K562 (cell line): ENCODE measurements at places on chromosomes 13 and 19.

GRCh38 chr13:61728471-61728870, 312.8 kb upstream of the PCDH20 start:
- DNase-seq = no peak

GRCh38 chr13:59280297-59280696, 883.4 kb downstream of the DIAPH3 start:
- no peak for DNase-seq

GRCh38 chr13:58830841-58831240, 1199.3 kb downstream of the PCDH17 start:
- no peak for DNase-seq

DNA sequence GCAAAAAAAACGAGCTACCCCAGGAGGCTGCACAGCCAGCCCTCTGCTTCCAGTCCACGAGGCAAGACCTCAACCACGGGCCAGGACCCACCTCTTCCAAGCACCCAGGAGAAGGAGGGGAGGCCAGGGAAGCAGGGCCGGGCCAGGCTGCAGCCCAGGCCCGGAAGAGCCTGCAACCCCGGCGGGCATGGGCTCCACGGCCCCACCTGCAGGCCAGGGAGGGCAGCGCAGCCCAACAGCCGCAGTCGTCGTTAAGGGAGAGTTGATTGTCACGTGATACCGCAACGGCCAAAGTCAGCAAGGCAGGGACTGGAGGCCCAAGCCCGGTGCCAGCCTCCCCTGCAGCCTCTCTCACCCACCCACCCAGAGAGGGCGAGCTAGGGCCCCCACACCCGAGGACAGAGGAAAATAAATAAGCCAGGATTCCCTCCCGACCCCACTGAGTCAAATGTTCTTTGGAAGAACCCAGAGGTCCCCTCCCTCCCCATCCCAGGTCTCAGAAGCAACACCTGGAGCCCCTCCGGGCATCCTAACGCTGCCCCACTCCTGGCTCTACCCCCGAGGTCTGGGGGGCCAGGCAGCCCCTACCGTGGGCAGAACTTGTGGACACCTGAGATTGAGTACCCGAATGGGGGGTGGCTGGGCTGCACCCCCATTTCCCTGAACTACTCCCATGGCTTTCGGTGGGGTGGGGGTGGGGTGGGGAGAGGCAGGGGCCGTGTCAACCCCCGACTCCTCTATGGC, 5.2 kb upstream of the REXO1 start:
- peak; percentile 81 for DNase-seq

- DNase-seq = no peak
Observed at GRCh38 chr13:98026457-98026857, 73.0 kb downstream of the IPO5 start.

DNA sequence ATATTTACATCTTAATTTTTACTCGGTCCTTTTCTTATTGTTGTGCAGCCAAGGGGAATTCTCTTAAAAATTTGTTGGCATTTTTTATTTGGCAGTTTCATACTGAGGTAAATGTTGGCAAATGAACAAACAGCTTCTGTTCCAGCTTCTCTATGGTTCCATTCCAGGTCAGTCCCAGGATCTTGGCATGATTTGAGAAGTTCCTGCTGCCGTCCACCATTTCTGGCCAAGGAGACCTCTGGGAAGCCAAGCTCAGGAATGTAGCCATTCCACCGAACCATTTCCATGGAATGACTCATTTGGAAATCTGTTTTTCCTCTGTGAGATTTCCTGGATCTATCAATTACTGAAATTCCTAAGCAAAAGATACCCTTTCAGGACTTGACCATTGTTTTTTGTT, 43.9 kb downstream of the SLC10A2 start:
- DNase-seq = no peak

GRCh38 chr19:955803-956765, 28.1 kb upstream of the WDR18 start:
- DNase-seq = no peak

- no peak for DNase-seq
Observed at GRCh38 chr13:64718116-64718515, 2512.0 kb downstream of the PCDH9 start.

DNA sequence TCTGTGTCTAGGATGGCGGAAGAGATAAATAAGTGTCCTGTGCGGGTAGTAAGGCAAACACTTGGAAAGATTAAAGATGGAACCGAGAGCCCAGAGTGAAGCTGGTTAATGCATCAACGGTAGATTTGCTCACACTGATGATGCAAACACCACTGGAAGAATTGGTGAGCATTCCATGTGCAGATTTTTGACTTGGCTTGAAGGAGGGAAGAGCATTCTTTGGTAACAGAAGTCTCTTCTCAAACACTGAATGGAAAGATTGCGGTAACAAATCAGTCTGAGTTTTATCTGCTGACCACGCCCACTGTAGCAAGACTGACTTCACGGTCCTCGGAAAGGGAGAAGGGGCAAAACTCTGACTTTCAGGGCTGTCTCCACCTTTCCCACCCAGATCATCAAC, 112.5 kb downstream of the COL4A1 start:
- no peak for DNase-seq

- DNase-seq = no peak
Observed at GRCh38 chr13:40464337-40465014, 202.0 kb downstream of the FOXO1 start.

DNA sequence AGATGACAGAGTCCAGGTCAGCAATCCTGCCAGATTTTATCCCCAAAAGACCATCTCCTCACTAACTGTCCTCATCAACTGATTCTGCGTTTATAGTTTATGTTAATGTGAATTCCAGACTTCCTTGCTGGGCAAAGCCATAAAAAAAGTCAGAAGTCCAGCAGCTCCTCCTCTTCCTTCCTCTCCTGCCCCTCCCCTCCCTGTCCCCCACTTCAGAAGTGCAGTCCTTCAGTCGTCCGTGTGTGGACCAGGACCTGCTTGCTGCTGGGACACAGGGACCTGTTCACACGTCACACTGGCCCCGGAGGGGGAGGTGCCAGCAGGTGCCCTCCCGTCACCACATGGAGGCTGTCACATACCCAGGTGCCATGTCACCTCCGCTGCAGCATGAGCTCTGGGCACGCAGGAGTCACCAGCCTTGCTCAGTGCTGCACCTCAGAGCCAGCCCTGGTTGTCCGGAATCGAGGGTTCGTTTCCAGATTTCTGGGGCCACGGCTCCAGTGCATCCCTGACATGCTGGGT, 4.0 kb upstream of the MCF2L start:
- DNase-seq = no peak

GRCh38 chr13:98252931-98253470, 75.9 kb upstream of the RNF113B start:
- DNase-seq = no peak

- DNase-seq = peak; percentile 0
Observed at GRCh38 chr13:35159041-35159440, 217.0 kb downstream of the NBEA start.

GRCh38 chr13:20400774-20401173, 124.9 kb downstream of the CRYL1 start:
- DNase-seq = no peak

GRCh38 chr19:40754611-40755247, 3.7 kb downstream of the SNRPA start:
- DNase-seq = no peak

- no peak for DNase-seq
Observed at GRCh38 chr13:98176777-98177608, at the start of gene RNF113B. TSS of gene RNF113B (minus strand) at chr13:98177269. CDS start at chr13:98177236, 33 bp downstream.

GRCh38 chr13:27421101-27421871, 3.1 kb upstream of the GTF3A start:
- peak; percentile 39 for DNase-seq

DNA sequence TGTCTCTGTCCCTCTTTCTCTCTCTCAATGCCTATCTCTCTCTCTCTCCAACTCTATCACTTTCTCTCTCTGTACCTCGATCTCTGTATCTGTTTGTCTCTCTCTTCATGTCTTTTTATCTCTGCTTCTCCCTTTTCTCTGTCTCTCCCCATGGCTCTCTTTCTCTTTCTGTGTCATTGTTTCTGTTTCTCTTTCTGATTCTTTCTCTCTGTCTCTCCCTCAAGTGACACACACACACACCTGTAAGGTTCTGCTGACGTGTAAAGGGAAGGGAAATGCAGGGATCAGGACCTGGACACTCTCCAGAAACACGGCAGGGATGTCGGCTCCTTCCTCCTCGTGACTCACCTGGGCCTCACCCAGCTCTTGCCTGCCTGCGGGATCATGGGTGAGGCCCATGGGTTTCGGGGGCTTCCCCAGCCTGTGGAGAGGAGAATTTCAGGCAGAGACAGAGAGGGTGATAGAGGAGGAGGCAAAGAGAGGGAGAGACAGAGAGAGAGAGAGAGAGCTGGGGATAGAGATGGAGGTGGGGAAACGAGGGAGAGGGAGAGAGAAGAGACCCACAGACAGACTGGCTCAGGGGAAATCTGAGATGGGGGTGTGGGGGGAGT, 5.4 kb upstream of the PLAUR start:
- no peak for DNase-seq

GRCh38 chr19:19305696-19306095, 14.6 kb downstream of the SUGP1 start:
- no peak for DNase-seq

GRCh38 chr13:21330126-21330861, 128.8 kb downstream of the ZDHHC20 start:
- DNase-seq = no peak

DNA sequence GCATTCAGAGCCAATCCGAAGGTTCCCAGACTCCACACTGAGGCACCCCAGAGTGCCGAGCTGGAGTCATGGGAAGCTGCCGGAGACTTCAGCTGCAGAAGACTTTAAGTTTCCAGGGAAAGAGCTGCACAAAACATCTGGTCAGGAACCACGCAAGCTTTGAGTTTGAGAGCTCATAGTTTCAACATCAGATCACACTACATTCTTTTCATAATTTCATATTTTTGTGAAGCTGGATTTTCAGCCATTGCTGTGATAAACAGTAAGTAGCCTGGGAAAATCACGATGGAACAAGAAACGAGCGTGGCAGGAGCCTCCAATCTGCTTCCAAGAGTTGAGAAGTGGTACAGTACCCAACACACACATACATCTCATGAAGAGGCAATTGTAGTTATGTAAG, 25.5 kb upstream of the ATP12A start:
- DNase-seq = no peak

- no peak for DNase-seq
Observed at GRCh38 chr19:8209462-8210378, 550 bp downstream of the CERS4 start.

GRCh38 chr13:35994131-35994966, 136.8 kb downstream of the DCLK1 start:
- no peak for DNase-seq

GRCh38 chr13:94028650-94029049, 450.8 kb downstream of the DCT start:
- no peak for DNase-seq

GRCh38 chr19:7874897-7875273, 695 bp upstream of the PRR36 start:
- DNase-seq = no peak

GRCh38 chr19:3945838-3946237, 13.0 kb downstream of the NMRK2 start:
- no peak for DNase-seq
